ENCODE measurements at places on chromosomes 12 and 14.

DNA sequence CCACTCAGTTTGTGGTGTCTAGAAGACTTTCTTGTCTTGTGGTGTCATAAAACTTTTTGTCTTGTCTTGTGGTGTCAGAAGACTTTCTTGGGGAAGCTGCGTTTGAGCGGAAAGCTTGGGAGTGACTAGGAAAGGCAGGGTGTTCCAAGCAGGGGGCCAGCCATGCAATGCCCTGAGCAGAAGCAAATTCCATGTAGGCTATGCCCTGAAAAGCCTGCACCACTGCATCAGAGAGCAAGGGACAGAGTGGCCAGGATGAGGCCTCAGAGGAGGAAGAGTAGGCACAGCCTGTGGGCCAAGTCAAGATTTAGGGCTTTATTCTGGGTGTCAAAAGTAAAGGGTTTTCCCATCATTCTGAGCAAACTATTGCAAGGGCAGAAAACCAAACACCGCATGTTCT, 14.5 kb downstream of the KRT8 start:
- no peak for DNase-seq

DNA sequence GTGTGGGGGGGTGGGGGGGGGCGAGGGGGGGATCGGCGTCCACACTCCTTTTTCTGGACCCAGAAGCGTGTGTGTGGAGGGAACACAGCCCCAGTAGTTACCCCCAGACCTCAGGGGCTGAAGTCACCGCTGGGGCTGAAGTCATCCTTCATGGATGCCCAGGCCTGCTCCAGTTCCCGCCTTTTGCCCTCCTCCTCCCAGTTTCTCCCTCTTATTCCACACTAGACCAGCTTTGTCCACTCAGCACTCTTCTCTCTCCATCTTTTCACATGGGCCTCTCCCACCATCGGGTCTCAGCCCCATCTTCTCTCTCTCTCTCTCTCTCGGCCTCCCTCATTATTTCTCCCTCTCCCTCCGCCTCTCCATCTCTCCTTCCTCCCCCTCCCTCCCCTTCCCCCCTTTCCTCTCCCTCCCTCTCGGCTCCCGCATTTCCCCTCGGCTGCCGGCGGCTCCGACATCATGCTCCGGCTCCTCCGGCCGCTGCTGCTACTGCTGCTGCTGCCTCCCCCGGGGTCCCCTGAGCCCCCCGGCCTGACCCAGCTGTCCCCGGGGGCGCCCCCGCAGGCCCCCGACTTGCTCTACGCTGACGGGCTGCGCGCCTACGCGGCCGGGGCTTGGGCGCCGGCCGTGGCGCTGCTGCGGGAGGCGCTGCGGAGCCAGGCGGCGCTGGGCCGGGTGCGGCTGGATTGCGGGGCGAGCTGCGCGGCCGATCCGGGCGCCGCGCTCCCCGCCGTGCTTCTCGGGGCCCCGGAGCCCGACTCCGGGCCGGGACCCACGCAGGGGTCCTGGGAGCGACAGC, at the start of gene P3H3:
Gene P3H3 (plus strand): TSS at position 426 of the 799 bp plus-strand sequence. CDS start 34 bp downstream, at position 460.
- DNase-seq = no peak

DNA sequence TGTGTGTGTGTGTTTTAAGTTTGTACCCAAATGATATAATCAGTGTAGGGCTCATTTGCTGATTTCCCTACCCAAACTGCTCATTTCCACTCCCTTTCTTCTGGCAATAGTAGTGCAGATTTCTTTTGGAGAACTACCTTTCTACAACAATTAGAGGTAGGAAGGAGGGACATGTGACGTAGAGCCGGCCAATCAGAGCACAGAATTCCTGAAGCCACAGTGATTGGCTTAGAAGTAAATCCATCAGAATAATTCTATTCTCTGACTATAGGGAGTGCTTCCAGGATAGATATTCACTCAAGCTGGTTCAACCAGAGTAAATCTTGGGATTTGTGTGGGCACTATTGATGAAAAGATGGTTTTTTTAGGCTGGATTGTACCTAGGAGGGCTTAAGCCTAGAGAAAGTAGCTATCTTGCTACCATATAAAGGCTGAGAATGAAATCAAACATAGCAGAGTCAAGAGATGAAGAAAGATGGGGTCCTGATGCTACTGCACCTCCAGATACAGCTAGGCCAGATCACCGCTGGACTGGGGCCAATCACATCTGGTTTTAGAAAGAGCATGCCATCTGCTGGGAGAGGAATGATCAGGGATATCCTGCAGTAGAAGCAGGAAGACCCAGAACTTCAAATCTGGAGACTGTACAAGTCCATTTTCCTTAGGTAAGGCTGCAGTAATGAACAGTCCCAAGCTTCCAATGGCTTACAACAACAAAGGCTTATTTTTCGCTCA, 54.1 kb upstream of the NUAK1 start:
- DNase-seq = no peak

DNA sequence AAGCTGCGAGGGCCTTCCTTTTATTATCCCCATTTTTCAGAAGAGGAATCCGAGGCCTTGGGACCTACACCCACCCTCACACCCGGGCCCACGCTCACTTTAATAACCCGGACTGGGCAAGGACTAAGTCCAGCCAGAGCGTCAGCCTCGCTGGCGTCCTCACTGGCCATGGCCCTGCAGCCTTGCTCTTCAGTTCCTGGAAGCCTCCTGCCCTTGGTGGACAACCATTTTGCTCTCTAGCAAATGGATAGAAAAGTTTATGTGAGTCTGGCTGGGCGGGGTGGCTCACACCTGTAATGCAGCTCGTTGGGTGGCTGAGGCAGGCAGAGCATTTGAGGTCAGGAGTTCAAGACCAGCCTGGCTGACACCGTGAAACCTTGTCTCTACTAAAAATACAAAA, 9.8 kb downstream of the RTL1 start:
- DNase-seq = no peak

GRCh38 chr12:9271875-9272274, 63.7 kb upstream of the PZP start:
- DNase-seq = no peak

GRCh38 chr14:96191841-96192462, 12.7 kb upstream of the BDKRB2 start:
- no peak for DNase-seq

All from suppressor macrophage treated with lipopolysaccharide for 4 hours (primary cell).